H4 (cell line): ENCODE measurements at places on chromosomes 13 and 19. TPM values are rescaled to one million over a fixed set of nuclear protein-coding genes. Genes with fewer than 3 reads are reported as not detected.

GRCh38 chr19:43595605-43595998 is 332 bp downstream of the IRGQ start:
- DNase-seq, result no peak

SIRT2 gene
- total RNA-seq, result 64.6 and 74.6 TPM in 2 replicates

SRRM5 gene
- not detected in 2 replicates for total RNA-seq

DNA sequence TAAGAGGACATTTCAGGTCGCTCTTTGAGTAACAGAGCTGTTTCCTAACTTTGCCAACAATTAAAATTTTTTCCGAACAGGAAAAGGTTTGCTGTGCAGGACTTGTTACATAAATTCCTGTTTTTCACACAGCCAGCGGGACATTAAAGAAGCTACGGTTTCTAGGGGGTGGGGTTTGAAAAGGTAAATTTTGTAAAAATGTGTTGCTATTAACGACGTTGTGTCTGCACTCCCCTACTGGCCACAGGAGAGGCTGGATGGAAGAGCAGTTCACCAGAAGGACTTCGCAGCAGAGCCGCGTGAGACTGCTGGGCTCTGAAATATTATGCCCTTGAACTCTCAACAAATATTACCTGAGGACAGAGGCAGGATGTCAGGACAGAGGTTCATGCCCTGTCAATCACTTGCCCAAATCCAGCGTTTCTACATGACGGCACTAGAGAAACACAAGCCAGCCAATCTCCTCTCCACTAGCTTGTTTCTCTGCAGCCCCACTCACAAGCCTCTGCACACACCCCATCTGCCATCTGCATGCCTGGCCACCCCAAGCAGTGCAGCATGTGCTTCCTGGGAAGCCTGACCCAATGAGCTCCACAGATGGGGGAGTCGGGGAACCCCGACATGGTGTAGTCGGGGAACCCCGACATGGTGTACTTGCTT is 102.0 kb downstream of the FOXO1 start:
- DNase-seq, result no peak

SIGLEC9 gene
- total RNA-seq, result not detected in 2 replicates

KLK7 gene
- not detected in 2 replicates for total RNA-seq

ZNF69 gene
- 4.1 and 5.0 TPM in 2 replicates for total RNA-seq

- no peak for DNase-seq
Measured at GRCh38 chr19:6521718-6522646, 8.8 kb upstream of the TNFSF9 start.
